ENCODE measurements at places on chromosomes 2 and 18.

DNA sequence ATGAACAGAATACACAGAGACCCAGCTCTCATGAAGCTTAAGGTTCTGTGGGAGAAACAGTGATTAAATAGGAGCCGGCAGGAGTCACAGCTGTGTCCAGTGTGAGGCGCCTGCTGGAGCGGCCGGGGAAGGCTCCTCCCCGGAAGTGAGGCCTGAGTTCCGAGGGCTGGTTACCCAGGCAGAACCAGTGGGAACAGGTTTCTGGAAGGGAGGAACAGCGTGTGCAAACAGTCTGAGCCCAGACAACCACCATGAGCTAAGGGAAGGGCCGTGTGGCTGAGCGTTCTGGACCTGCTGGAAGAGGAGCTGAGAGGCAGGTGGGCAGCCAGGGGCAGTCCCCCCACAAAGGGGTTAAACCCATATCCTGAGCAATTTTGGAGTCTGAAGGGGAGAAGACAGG lies 26.0 kb upstream of the NPAS2 start:
- DNase-seq: peak; percentile 20

GRCh38 chr2:11784747-11785610 lies 38.5 kb downstream of the LPIN1 start:
- no peak for DNase-seq

GRCh38 chr2:118095610-118096009 lies 7.3 kb downstream of the INSIG2 start:
- no peak for DNase-seq

DNA sequence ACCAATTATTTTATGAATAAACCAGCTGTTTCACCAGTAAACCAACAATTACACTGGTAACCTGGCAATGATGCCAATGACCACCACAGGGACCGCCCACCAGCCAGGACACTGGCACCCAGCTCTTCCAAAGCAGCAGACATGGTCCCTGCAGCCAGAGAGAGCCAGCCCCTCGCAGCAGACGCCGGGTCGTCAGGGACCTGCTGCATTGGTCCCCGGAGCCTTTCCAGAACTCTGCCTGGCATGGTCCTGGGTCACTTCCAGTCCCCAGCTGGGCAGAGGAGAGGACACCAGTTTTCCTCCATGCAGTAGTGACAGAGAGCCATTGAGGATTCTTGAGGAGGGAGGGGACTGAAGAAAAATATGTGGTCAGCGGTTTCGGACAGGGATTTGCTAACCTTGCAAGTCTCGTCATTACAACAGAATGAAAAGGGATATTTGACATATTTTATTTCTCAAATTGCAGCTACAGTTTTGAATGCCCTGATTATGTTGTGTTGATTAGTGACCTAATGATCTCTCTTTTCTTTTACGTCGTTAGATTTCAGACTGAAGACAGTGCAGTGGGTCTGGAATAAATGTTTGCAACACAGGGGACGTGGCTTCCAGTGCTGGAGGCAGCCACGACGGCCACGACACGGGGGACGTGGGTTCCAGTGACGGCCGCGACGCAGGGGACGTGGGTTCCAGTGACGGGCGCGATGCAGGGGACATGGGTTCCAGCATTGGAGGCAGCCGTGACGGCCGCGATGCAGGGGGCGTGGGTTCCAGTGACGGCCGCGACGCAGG lies 154.5 kb downstream of the TPO start:
- DNase-seq: no peak

GRCh38 chr2:48309900-48310299 lies 220.1 kb upstream of the STON1 start:
- DNase-seq: no peak

DNA sequence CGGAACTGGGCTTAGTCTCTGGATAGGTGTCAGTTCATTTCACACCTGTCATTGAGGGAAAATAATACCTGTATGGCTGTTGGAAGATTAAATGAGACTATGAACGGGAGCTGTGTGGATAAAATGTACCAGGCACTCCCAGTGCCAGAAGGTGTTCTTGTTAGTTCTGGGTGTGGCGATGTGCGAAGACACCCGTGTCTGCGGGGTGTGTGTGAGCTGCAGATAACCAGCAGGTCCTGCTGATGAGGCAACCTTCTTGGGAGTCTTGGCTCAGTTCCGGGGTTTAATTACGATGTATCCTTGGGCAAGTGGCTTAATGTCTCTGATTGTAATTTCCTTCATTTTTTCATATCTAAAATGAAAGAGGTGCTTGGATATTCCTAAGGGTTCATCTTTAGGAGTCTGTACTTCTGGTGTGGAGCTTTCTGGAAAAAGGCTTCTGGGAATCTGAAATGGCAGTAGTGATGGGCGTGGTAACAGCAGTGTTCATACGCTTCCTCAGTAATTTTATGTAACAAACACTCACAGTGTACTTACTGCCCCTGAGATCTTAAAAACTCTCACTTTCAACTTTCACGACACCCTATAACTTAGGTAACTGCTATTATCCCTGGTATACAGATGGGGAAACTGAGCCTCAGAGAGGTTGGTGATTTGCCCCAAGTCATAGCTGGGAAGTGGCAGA lies 35.0 kb downstream of the NEDD4L start:
- DNase-seq: no peak

GRCh38 chr2:66789741-66790140 lies 354.8 kb downstream of the MEIS1 start:
- DNase-seq: no peak
